ENCODE measurements at places on chromosomes 2 and 18.

DNA sequence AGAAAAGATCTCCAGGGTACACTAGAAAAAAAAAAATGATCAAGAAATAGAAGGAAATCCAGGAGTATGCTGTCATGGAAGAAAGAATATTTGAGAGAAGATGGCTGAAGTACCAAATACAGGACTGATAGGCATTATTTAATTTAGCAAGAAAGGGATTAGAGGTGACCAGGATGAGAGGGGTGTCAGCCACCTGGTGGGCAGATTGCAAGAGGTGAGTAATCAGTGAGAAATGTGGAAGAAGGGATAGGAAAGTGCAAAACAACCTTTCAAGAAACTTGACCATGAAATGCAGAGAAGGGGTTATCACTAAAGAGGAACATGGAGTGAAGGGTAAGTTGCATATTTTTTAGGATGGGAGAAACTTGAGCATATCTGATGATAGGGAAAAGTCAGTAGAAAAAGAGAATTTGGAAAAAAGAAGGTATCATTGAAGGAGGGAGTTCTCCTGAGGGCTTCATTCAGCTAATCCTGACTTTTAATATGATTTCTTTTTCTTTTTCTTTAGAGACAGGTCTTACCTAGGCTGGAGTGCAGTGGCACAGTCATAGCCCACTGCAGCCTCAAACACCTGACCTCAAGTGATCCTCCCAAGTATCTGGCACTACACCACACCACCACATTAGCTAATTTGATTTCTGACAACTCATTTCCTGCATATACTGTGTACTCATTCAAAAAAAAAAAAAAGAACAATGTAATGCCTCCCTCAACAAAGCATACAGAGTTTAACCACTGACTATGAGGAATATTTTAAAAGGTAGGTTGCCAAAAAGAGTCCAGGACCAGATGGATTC, 101.3 kb downstream of the LRP2 start:
- no peak for DNase-seq

DNA sequence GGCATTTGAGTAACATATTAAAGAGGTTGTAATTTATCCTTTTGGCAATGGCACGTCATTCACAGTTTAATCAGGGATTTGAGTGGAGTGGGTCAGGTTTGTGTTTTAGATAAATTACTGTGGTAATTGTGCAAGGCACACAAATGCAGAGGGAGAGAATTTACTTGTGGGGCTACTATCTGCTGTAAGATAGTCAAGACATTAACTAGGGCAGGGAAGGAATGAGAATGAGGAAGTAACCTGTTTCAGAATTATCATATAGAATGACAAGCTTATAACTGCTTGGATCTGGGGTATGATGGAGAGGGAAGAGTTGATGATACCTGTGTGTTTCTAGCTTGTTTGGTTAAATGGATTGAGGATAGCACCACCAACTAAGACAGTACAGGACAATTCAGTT, 58.9 kb upstream of the ZSWIM2 start:
- DNase-seq, result no peak

DNA sequence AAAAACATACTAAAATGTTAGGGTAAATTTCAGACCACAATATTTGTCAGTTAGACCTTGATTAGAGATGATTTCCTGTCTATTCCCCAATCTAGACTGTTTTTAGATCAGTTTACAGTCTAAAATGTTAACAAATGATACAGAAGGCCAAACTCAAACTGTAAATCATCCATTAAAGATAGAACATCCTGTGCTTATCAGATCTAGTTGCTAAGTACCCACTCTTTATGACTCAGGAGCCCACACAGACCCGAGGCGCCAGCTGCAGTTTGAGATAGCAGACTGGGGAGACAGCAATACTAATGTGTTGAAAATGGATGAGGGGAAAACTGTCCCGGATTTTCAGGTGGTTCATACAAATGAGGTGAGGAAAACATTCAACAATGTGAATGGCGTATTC, 113.3 kb downstream of the SCG2 start:
- DNase-seq, result peak; percentile 12

DNA sequence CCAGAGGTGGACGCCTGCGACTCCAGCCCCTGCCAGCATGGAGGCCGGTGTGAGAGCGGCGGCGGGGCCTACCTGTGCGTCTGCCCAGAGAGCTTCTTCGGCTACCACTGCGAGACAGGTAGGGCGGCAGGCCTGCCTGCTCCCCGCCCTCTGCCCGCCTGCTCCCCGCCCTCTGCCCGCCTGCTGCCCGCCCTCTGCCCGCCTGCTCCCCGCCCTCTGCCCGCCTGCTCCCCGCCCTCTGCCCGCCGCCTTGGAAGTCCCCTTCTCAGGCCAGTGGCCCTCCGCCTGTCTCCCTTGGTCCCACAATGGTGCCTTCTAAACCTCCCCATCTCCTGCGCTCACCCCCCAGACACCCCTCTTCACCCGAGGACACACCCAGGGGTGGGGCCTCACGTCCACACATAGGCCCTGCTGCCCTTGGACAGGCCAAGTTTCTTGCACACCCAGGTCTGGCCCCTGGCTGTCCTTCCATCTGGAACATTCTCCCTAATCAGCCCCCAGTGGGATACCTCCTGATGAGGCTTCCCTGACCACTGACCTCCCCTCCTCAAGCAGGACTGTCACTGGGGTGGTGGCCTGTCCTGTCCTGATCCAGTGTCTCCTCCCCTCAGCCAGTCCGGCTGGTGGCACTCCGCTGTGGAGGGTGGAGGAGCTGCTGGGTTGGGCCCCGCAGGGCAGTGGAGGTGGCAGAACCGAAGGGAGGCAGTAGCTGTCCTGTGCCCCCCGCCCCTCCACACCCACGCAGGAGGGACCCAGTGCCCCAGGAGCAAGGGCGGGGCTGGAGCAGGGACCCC, 37.9 kb downstream of the MTERF4 start:
- DNase-seq, result no peak

DNA sequence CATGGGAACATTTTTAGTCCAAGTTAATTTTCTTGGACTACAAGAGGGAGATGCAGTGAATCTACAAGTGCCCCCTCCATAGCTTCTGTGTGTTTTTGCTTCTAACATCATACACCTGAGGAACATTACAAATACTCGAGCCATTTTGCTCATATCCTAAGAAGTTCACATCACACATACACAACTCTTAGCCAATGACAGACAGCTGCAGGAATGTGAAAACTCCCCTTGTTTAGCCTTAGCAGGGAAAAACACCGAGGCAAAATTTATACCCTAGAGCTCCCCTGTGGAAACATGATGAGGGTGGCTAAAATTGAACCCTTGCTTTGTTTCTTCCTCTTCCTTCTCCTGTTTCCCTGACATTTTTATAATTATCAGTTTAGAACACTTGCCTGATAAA, 928.3 kb upstream of the NRXN1 start:
- DNase-seq, result no peak

GRCh38 chr2:9318461-9319337, 104.6 kb downstream of the ITGB1BP1 start:
- DNase-seq, result no peak

GRCh38 chr2:69196327-69197117, 183.5 kb downstream of the ANTXR1 start:
- no peak for DNase-seq

GRCh38 chr18:68270017-68270416, 444.9 kb downstream of the TMX3 start:
- no peak for DNase-seq

- no peak for DNase-seq
Observed at GRCh38 chr18:63253428-63254372, 65.9 kb downstream of the BCL2 start.

DNA sequence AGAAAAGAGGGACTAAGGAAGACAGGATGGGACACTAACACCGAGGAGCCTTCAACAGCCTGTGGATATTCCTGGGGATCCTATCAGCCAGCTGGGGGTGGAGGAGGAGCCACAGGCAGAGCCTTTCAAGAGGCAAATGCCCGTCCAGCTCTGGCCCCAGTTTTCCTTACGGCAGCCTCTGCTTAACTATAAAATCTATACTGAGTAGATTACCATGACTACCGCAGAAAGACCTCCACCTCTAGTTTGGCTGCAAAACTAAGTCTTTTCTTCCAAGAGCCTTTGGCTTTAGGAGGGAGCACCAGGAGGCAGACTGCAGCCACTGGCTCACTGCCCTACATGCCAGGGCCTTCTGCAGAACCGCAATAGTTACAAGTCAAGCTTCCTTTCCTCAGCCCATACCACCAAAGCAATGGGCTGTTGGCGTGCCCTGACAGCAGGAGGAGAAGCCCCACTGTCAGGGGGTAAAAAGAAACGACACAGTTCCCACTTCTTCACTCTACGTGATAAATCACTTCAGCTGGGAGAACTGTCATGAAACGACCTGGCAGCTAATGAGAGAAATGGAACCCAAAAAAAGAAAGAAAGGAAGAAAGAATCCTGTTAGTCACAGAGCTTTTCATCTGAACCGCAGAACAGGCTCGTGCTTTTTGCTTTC, 25.1 kb upstream of the CREB1 start:
- DNase-seq, result no peak

GRCh38 chr2:62596061-62596921, 90.3 kb upstream of the TMEM17 start:
- no peak for DNase-seq

DNA sequence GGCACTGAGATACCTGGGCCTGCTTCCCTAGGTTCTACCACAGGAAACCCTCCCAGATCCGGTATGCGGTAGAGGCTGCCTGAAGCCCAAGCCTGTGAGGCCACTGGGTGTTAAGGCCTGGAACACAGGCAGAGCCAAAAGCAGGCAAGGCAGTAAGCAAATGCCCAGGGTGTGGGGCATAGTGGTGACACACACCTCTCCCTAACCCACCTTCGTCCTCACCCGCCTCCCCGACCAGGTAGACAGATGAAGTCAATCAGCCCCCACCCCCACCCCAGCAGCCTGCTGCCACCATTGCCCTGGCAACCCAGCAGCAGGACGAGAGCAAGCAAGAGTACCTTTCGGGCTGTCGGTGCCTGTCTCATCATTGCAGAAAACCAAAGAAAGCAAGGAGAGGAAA, 6.1 kb downstream of the DCTN1 start:
- DNase-seq, result no peak

- no peak for DNase-seq
Observed at GRCh38 chr2:104462731-104463130, 391.2 kb upstream of the POU3F3 start.

- no peak for DNase-seq
Observed at GRCh38 chr2:20990442-20991430, 53.1 kb downstream of the APOB start.

DNA sequence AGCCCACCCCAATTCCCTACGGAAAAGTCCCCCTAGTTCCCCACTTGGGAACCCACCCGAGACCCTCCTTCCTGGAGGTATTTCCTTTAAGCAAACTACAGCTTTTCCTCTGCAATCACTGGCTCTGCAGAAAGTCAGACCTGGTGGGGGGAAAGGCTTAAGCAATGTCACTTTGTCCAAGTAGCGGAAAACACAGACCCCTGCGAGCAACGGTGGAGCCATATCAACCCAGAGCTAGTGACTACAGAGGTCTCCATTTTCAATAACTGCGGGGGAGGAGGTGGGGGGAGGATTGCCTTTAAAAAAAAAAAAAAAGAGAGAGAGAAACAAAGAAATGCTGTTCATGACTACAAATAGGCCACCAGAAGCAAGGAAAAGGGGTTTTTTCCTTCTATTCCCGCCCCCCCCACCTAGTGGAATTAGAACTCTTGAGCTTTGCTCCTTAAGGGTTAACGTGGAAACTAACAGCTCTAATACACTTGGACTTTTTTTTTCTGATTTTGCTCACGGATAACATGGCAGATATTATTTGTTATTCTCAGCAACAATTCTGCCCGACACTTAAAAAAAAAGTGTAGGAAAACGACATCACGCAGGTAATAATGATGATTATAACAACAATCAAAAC, 1.1 kb upstream of the FRZB start:
- no peak for DNase-seq

GRCh38 chr2:219997341-219997851, 370.0 kb downstream of the SLC4A3 start:
- no peak for DNase-seq

DNA sequence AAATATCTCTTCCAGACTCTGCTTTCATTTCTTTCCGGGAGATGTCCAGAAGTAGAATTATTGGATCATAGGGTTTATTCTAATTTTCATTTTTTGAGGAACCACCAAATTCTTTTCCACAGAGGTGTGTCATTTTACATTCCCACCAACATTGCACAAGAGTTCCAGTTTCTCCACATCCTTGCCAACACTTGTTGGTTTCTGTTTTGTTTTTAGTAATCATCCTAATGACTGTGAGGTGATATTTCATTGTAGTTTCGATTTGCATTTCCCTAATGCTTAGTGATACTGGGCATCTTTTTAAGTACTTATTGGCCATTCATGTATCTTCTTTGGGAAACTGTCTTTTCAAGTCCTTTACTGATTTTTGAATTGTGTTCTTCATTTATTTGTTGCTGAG, 513.1 kb downstream of the PARD3B start:
- DNase-seq, result no peak

DNA sequence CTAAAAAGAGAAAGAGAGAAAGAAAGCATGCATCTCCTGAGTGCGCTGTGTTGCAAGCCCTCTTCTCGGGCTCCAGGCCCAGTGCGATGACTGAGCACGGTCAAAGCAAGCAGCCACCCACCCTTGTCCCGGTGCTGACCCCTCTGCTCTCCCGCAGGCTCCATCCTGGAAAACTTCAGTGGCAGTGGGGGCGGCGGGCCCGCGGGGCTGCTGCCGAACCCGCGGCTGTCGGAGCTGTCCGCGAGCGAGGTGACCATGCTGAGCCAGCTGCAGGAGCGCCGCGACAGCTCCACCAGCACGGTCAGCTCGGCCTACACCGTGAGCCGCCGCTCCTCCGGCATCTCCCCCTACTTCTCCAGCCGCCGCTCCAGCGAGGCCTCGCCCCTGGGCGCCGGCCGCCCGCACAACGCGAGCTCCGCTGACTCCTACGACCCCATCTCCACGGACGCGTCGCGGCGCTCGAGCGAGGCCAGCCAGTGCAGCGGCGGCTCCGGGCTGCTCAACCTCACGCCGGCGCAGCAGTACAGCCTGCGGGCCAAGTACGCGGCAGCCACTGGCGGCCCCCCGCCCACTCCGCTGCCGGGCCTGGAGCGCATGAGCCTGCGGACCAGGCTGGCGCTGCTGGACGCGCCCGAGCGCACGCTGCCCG, 252.5 kb downstream of the GLI2 start:
- no peak for DNase-seq

GRCh38 chr2:71226096-71226964, 573 bp downstream of the PAIP2B start:
- peak; percentile 53 for DNase-seq

DNA sequence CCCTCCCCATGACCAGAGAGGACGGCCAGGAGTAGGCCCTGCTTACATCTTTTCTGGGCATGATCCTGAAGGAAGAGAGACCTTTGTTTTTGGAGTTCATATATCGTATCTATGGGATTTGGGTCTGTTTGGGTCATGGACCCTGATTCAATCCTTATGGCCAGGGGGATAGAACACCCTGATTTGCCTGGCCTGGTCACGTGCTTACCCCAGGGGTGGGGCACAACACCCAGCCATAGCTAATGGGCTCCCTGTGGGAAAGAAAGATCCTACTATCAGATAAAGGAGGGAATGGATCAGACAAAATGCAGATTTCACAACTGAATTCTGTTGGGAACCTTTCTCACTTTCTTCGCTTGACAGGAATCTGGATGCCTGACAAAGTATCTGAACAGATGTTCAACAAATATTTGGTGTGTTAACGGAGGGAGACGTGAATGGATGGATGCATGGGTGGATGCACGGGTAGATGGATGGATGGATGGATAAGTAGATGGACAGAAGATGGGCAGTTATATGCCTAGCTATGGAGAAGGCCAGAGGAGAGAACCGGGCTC, 155.9 kb downstream of the KLHL29 start:
- DNase-seq, result no peak
